ENCODE measurements at places on chromosomes 5 and 9.

DNA sequence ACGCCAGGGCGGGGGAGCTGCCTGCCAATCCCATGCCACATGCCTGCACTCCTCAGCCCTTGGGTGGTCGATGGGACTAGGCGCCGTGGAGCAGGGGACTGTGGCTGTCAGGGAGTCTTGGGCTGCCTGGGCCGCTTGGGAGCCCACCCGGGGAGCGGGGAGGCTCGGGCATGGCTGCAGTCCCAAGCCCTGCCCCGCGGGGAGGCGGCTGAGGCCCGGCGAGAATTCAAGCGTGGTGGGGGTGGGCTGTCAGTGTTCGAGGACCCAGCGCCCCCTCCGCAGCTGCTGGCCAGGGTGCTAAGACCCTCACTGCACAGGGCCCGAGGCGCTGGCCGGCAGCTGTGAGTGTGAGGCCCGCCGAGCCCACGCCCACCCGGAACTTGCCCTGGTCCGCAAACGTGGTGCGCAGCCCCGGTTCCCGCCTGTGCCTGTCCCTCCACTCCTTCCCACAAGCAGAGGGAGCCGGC lies 83.2 kb upstream of the DMRTA1 start:
- no peak for DNase-seq

DNA sequence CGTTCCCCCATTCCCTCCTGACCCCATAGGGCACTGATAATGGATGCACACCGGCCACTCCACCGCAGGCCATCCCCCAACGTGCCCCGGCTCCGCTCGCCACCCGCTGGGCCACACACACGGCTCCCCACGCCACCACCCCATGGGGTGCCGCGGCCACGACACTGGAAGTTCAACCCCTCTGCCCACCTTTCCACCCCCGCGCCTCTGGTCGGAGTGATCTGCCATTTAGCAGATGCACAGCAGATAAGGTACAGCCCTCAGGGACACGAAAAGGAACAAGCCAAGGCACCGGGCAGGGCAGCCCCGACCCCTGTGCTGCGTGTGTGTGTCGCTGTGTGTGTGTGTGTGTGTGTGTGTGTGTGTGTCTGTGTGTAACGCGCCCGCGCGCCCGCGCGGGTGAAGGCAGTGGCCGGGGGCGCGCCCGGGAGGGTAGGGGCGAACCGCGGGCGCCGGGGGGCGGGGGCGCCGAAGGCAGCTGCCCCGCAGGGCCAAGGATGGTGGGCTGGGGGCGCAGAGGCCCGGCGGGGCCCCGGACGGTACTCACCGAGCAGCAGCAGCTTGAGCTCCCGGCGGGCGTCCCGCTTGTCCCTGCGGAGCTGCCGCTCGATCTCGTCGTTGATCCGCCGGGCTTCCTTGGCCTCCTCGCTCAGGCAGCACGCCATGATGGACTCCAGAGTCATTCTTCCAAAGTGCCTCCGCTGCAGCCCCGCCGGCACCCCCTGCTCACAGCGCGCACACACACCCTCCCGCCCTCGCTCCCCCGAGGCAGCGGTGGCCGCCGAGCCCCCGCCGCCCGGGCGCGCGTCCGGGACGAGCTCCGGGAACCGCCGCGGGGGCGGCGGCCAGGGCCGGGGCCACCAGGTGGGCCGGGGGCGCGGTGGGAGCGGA lies 813 bp downstream of the GNAQ start:
- DNase-seq: peak; percentile 71

- DNase-seq: no peak
Measured at GRCh38 chr9:108395421-108395820, 460.4 kb downstream of the ACTL7B start.

GRCh38 chr5:6183391-6184390 lies 194.7 kb downstream of the MED10 start:
- DNase-seq: no peak

DNA sequence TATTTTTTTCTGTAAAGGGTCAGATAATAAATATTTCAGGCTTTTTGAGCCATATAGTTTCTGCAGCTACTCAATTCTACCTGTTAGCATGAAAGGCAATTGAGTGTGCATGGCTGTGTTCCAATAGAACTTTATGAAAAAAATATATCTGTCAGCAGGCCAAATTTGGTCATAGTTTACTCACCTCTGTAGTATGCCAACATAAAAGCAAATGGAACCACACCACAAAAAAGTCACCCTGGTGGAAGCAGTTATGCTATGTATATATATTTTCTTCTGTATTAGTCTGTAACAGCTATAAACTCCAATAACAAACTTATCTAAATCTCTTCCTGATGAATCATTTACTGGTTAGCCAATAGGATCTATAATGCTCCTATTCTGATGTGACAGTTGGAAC lies 3.4 kb downstream of the SLC38A9 start:
- DNase-seq: no peak

GRCh38 chr5:2575292-2575691 lies 176.2 kb downstream of the IRX2 start:
- DNase-seq: no peak

DNA sequence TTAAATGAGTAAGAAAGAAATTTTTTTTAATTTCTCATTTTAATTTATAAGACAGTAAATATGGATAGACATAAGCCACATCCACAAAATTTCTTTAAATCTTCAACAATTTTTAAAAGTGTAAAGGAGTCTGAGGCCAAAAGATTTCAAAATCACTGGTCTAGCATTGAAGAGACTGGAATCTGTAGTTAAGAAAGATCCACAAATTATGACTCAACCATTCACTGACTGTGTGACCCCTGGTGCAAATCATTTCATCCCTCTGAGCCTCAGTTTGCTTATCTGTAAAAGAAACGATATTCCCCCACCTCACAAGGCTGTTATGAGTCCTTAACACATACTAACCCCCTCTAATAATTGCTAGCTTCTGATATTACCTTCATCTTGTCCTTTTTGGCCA lies 98.5 kb downstream of the EBF1 start:
- DNase-seq: no peak

DNA sequence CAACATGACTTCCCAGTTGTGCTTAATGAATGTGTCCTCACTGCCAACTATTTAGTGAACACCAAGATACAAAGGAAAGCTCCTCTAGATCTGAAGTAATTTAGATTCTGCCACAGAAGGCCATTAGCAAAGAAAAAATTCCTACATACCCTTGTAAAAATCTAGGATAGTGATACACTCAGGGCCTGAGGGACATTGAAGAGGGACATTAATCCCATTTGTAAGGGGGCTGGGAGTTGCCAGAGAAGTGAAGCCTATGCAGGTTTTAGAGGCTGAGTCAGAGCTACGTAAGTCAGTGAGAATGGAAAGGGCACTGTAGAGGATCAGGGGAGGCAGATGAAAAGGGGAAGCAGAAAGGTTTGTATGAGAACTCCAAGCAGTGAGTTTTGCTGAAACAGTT lies 286.9 kb upstream of the TARS1 start:
- no peak for DNase-seq

DNA sequence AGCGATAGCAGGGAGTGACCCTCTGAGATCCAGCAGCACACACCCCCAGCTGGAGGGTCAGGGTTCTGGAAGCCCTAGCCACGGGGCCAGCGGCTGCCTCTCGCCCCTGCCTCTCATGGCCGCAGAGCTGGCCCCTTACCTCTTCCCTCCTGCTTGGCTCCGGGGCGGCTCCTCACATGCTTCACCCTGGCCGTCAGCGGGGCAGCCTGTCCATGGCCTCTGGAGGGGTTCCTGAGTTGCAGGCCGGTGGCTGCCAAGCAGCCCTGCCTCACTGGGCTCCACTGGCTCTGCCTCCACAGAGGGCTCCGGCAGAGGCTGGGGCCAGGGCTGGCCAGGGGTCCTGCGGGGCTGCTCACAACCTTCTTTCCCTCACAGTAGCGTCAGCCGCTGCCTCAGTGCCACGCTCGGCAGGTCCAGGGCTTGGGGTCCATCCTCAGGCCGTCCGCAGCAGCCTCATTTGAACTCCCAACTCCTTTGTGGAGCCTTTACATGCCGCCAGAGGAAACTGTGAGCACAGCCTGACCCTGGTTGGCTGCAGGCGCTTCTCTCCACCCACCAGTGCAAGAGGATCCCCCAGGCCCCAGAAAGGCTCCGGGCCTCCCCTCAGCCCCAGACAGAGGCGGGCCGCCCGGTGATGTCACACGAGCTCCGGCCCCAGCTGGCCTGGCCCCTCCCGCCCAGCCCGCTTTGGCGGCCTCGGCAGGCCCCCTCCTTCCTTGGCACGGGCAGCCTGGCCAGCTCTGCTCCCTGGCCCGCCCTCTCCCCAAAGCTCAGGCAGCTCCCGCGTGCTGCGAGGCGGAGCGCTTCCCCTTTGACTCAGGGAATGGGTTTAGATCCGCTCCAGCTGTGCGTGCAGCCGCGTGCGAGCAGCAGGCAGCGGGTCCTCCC lies at the start of gene ANGPTL2:
TSS of gene ANGPTL2 (minus strand) at position 460 of the 888 bp plus-strand sequence. CDS start 13,904 bp downstream, outside the sequence.
- no peak for DNase-seq

GRCh38 chr5:151092762-151093161 lies 11.9 kb upstream of the TNIP1 start:
- DNase-seq: no peak

GRCh38 chr5:51396797-51397196 lies 13.5 kb downstream of the ISL1 start:
- no peak for DNase-seq

- DNase-seq: no peak
Measured at GRCh38 chr9:89595646-89596045, 9.2 kb upstream of the GADD45G start.

DNA sequence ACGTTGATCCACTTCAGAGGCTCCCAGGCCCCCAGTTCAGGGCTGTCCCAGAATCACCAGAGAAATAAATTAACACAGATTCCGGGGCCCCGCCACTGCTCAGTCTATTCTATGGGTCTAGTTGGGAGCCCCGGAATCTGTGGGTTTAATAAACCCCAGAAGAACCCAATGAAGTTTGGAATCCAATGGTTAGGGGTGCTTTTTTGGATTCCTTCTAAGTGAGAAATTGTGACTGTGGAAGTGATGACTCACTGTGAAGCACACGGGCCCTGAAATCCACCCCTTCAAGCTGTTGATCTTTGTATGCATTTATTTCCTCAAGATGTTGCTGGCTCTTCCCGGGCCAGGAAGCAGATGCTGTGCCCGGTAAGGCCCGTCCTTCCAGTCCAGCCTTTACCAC lies 57.3 kb upstream of the SLC28A3 start:
- DNase-seq: no peak

DNA sequence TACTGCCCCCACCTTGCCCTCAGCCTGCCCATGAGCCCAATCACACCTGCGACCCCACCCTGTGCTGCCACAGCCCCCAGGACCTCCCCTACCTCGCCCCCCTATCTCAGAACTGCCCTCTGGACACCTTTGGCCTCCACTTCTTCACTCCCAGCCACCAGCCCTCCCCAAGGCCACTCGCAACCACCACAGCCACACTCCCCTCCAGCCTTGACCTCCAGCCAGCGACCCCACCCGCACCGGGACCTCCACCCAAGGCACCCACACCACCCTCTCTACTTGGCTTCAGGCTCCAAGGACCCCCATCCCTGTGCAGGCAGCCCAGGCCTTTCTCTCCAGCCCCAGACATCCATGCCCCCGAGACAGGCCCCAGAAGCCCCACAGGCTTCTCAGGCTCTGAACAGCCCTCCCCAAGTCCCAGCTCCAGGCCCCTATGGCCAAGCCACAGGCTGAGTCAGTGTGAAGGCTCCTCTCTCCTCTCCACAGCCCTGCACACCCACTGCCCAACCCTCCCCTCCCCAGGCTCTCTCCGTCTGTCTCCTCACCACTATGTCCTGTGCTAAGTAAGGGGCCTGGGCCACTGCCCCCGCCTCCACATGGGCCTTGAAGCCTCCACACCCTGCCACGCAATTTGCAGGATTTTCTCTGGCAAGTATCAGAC lies 2.0 kb downstream of the AK1 start:
- no peak for DNase-seq

DNA sequence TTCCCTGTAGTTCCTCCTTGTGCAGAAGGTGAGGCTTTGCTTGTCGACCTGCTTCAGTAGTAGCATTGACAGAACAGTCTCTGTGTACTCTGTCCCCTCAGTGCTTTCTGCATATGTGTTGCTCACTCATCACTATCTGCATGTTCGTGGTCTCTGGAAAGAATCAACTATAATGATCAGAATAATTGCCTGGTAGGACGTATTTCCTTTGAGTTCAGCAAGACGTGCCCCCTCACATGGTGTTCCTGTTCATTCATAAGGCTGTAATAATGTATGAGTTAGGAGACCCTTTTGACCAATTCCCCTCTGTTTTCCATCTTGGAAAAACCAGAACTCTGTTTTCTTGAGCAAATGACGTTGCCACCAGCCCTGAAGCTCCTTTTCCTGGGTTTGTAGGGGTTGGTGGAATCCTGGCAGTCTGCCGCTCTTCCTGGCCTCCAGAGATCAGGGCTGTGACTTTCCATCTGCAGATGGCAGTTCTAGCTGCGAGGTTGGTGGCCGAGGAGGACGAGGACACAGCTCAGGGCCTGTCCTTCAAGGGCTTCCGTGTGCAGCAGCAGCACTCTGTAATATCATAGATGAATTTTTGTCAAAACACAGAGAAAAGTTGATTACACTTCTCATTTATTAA lies 61.9 kb downstream of the EXOSC2 start:
- DNase-seq: no peak

- DNase-seq: no peak
Measured at GRCh38 chr9:119181561-119181960, 187.7 kb downstream of the BRINP1 start.

DNA sequence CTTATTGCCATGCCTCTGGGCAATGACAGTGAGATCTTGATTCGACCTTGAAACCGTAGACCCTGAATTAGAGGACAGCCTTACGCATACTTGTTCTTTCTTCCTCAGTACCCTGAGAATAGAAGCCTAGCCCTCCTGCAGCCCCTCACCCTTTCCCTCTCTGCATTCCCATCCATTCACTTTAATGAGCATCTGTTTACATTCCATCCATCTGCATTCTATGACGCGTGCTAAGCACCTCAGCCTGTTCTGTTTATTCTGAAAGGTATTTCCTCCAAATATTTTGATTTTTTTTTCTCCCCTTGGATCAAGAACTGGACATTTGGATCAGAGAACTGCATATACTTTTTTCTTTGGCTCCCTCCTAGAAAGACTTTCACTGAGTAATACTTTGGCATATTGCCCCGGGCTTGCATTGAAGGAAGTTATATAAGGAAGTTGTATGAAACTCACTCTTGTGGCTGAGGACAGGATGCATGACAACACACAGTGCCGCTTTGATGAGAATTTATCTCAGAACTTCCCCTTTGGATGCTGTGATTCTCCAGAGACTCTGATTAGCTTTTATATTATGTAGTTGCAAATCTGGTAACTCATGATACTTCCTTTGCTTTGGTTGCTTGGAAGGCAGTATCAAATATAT lies 15.7 kb downstream of the TMEM8B start:
- no peak for DNase-seq

DNA sequence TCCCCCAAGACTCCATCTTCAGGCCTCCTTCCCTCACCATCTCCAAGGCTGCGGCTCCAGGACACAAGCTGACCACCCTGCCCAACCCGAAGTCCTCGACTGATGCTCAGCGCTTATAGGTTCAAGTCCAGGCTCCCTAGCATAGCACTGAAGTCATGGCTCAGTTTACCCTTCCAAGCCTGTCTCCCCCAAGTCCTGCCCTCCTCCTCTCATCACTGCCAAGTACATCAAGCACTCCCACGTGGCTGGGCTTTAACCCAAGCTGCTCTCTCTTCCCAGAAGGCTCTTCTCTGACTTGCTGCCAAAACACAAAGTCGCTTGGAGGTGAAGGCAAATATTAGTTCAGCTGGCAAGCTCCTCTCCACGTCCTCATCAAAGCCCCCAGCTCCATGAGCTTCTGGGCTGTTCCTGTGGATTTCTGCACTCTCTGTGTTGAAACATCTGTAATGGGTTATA lies 22.1 kb upstream of the MARCHF6 start:
- DNase-seq: no peak

All from CMK (cell line).